Breast epithelium (tissue), 4 donors: ENCODE measurements at places on chromosomes 6 and 20.

GRCh38 chr6:45923831-45924391 is 91.7 kb downstream of the CLIC5 start:
- no peak for DNase-seq

DNA sequence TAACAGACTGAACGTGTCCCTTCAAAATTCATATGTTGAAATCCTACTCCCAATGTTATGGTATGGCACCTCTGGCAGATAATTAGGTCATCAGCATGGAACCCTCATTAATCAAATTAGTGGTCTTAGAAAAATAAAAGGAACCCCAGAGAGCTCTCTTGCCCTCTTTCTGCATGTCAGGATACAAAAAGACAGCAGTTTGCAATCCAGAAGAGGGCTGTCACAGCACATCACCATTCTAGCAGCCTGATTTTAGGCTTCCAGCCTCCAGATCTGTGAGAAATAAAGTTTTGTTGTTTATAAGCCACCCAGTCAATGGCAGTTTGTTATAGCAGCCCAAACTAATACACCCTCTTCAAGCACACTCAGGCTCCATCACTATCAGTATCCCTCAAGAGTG is 292.9 kb downstream of the TRDN start:
- DNase-seq: no peak

DNA sequence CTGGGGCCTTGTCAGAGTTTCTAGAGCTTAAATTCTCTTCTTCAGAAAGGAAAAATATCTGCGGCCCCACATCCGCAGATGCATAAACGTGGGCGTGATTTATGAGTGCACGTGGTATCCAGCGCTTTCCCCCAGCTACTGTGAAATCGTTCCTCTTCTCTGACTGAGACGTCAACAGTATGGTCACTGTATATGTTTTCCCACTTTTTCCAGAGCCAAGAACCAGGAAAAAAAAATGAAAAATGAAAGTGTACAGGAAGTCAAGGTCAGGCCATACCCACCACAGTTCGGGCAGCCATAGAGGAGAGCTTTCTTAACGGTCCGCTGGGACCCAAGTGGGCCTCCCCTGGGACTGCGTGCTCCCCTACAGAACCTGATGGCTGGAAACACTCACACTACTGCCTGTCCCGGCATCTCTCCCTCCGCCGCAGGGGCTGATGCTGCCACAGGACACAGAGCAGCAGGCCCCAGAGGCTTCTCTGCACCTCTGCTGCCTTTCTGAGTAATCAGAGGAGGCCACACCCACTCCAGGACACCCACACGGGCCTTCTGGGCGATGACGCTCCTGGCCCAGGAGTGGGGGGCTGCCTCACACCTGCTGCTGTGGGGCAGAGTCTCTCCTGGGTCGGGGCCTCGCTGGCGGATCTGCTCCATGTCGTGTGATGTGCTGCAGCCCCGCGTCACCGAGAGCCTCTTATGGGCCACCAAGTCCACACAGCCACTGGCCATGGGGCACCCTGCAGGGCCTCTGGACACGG is 16.4 kb upstream of the STX16 start:
- no peak for DNase-seq

DNA sequence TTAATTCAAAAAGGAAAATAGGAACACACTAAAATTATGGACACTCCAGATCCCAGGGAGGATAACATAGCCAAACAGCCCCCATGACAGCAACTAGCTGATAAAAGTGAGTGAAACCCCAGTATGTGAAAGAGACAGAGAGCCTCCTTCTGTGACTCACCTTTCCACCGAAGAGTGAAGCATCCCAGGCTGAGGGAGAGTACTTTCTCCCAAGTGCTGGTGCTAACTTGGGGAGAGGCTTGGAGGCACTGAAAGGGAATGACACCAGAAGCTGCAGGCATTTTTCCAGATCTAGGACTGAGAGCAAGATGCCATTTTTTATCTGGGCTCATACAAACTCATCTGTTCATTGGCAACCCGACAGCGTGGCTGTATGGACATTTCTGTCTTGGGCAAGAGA is 339.8 kb downstream of the HTR1B start:
- no peak for DNase-seq

GRCh38 chr6:109491207-109491938 is 8.4 kb upstream of the ZBTB24 start:
- no peak for DNase-seq

- DNase-seq: no peak
Observed at GRCh38 chr6:170210026-170210390, 80.9 kb downstream of the DLL1 start.

GRCh38 chr6:7134999-7135745 is 27.4 kb downstream of the RREB1 start:
- DNase-seq: no peak

GRCh38 chr20:54494303-54495006 is 19.1 kb downstream of the DOK5 start:
- no peak for DNase-seq

- DNase-seq: no peak
Observed at GRCh38 chr6:140178935-140179334, 804.5 kb upstream of the CITED2 start.

GRCh38 chr6:13689511-13690256 is 22.0 kb downstream of the RANBP9 start:
- DNase-seq: no peak

DNA sequence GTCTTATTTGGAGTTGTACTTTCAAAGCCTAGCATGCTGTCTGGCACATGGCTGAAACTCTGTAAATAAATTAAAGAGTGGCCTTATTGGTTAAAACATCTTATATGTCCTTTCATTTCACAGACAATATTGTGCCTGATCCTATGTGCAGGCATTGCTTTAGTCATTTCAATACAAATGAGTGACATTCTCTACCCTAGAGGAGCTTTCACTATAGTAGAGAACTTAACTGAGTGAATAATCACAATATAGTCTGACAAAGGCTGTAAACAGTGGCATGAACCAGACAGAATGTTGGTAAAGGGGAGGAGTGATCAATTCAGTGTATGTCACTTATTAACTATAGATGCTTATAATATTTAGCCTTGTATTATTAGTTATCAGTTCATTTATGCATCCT is 481.8 kb downstream of the TFAP2B start:
- DNase-seq: no peak

- no peak for DNase-seq
Observed at GRCh38 chr6:42915732-42916131, at the start of gene PTCRA. TSS of gene PTCRA (plus strand) at chr6:42916053. CDS start at chr6:42916070, 17 bp downstream.

DNA sequence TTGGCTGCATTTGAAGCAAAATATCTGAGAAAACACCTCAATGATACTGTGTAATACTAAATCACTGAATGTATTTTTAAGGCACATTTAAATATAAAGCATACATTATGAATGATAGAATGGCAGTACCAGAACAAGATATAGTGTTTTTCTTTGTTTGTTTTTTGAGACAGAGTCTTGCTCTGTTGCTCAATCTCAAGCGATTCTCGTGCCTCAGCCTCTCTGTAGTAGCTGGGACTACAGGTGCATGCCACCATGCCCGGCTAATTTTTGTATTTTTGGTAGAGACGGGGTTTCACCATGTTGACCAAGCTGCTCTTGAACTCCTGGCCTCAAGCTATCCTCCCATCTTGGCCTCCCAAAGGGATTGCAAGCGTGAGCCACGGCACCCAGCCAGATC is 2.3 kb upstream of the BICRAL start:
- no peak for DNase-seq

DNA sequence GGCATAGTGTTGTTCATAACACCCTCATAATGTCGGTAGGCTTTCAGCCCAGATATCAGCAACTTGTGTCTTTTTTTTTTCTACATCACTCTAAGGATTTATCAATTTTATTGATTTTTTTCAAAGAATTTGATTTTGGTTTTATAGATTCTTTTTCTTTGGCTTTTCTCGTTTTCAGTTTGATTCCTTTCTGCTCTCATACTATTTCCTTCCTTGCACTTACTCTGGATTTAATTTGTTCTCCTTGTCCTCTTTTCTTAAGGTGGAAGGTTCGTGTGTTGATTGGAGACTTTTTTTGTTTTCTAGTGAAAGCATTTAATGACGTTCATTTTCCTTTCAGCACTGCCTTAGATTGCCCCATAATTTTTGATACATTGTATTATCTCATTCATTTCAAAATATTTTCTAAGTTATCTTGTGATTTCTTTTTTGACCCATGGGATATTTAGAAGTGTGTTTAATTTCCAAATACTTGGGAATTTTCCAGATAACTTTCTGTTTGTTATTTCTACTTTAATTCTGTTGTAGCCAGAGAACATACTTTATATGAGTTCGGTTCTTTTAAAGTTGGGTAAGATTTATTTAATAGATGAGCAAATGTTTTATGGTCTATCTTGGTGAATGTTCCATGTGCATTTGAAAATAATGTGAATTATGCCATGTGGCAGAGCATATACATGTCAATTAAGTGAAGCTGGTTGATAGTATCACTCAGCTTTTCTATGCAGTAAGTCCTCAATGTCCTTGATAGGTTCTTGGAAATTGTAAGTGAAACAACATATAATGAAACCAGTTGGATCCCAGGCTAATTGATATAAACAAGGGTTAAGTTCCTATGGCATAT is 62.8 kb downstream of the IRF4 start:
- DNase-seq: no peak

GRCh38 chr6:21734204-21734603 is 140.7 kb downstream of the SOX4 start:
- no peak for DNase-seq

DNA sequence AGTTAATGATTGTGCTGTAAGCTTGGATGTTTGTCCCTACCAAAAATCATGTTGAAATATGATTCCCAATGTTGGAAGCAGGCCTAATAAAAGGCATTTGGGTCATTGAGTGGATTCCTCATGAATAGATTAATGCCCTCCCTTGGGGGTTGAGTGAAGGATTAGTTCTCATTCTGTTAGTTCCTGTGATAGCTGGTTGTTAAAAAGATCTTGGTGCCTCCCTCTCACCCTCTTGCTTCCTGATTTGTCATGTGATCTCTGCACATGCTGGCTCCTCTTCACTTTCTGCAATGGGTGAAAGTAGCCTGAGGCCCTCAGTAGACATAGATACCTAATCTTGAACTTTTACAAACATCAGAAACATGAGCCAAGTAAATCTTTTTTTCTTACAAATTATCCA is 115.6 kb upstream of the HCRTR2 start:
- DNase-seq: no peak

GRCh38 chr20:32670773-32671455 is 2.8 kb downstream of the C20orf203 start:
- DNase-seq: no peak

DNA sequence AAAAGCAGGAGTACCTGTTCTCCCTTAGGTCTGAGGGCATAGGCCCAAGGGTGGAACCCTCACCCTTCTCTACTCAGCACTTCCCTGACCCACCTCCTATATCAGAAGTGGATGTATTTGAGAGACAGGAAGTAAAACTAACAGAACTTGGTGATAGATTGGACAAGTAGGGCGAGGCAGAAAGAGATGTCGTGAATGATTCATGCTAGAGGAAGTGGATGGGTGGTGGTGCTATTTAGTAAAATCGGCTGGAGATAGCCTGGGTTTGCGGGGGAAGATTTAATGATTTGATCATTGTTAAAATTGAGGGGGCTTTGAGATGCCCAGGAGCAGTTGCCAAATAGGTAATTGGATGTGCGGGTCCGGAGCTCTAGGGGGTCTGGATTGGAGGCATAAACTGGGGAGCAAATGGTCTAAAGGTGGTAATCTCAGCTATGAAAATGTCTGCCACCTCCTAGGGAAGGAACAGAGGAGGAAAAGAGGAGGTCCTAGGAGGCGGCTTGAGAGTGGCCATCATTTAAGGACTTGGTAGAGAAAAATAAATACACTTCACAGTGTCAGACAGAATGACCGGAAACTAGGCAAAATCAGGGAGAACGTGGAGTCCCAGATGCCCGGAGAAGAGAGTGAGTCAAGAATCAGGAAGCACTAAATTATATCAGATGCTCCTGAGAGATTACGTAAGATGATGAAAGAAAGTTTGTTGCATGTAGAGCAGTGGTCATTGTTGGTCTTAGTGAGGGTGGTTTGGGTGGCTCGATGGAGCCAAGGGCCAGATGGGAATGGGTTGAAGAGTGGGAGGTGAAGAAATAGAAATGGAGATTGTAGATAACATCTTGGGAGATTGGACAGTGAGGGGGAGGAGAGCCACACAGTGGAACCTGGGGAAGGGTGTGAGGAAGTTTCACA is 142.0 kb downstream of the CEP57L1 start:
- no peak for DNase-seq

DNA sequence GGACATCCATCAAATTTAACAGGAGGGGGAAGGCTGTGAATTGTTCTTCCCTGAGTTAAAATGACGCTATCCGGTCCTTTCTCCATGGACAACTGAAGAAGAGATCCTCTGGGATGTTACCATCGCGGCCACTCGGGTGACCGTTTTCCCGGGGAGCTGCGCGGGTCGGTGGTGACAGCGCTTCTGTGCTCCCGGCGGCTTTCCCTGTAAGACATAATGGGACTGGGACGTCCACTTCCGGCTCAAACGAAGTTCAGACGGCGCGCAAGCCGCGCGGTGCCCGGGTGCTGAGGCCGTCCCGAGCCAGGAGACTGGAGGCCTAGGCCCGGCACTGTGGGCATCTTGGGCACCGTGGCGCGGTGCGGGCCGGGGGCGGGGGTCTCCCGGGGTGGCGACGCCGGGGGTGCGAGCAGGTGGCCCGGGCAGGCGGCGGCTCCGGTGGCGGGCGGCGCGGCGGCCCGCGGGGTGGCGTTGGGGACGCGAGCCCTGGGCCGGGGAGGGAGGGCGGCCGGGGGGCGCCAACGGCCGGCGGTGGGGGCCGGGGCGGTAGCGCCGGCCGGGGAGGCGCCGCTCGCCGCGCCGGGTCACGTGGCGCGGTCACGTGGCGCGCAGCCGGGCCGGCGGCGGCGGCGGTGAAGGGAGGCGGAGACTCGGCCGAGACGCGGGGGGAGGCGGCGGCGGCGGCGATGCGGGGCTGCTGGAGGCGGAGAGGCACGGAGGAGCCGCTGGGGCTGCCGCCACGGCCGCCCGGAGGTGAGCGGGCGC is 63.6 kb downstream of the GTF2H5 start:
- DNase-seq: peak; percentile 71

GRCh38 chr6:156423829-156424228 is 353.3 kb upstream of the ARID1B start:
- no peak for DNase-seq

DNA sequence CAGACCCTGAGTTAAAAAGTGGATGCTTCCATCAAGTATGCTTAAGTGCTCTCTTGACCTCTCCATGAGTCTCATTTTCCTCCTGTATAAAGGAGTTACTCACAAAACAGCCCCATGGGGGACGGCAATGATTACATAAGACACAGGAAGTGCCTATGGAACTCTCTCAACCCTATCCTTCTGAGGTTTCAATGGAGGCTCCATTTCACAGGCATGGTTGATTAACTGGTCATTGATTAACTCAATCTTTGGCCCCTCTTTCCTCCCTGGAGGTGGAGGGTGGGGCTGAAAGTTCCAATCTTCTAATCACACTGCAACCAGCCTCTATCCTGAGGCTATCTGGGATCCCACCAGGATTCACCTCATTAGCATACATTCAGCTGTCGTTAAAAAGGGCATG is 29.3 kb downstream of the CST8 start:
- no peak for DNase-seq

DNA sequence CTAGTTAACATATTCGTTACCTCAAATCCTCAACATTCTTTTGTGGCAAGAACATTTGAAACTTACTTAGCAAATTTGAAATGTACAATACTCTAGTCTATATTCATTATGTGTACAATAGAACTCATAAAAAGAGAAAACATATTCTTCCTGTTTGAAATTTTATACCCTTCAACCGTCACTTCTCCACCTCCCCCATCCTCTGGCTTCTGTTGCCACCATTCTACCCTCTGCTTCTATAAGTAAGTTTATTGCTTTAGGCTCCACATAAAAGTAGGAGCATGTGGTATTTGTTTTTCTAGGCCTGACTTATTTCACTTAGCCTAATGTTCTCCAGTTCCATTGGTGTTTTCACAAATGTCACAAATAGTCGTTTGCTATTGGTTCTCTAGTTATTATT is 205.3 kb downstream of the TENT5A start:
- DNase-seq: no peak
